ENCODE measurements at places on chromosomes 12 and 14. TPM values are rescaled to one million over a fixed set of nuclear protein-coding genes. Genes with fewer than 3 reads are reported as not detected.

The AVPR1A gene
- total RNA-seq = 8.7 TPM

The TAS2R31 gene
- total RNA-seq = 10.2 TPM

The PAPLN gene
- total RNA-seq = 33.5 TPM

The PRH2 gene
- not detected for total RNA-seq

The COCH gene
- total RNA-seq = 0.30 TPM

The PSEN1 gene
- 129 TPM for total RNA-seq

The MEG3 gene
- total RNA-seq = 43.3 TPM

The TRIM9 gene
- 2.4 TPM for total RNA-seq

The PLBD1 gene
- 11.5 TPM for total RNA-seq

The SLC25A47 gene
- total RNA-seq = not detected

The CAPS2 gene
- total RNA-seq = 30.9 TPM

DNA sequence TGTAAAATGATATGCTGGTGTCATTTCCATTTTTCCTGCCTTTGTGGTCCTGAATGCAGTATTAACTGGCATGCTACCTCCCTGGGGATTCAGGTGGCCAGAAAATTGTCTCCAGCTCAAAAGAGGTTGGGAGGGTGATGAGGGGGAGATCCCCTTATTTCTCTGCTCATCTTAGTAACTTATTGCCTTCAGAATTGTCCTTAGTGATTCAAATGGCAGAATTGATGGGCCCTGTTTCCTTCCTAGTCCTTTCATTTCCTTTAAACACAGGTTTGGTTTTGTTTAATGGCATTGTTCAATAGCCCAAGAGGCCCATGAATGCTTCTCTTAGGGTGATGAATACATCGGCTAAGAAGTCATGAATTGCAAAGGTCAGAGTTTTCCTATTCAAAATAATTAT, 207.0 kb downstream of the SLC41A2 start:
- DNase-seq = no peak

GRCh38 chr12:127677537-127678131, 589.3 kb upstream of the TMEM132C start:
- DNase-seq = peak; percentile 65

- DNase-seq = no peak
Observed at GRCh38 chr12:67358781-67359338, 89.7 kb downstream of the CAND1 start.

GRCh38 chr12:21500786-21501257, 613 bp downstream of the RECQL start:
- no peak for DNase-seq

DNA sequence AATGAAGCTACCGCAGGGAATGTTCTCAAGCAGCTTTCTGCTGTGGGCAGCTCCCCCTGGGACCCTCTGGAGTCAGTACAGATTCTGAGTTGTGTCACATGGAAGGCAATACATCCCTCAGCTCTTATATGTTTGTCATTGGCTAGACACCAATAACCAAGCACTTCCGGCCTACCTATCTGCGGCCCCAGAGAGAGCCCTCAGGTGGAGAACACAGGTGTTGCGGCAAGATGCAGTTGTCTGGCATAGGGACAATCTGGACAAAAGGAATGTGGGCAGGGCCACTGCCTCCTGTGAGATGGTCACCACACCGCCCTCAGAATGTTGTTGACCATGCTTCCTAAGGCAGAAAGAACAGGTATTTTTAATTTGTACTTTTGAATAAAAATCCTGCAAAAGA, 118.7 kb downstream of the BRMS1L start:
- DNase-seq = no peak

GRCh38 chr14:51357250-51357649, 117.2 kb downstream of the TMX1 start:
- no peak for DNase-seq

DNA sequence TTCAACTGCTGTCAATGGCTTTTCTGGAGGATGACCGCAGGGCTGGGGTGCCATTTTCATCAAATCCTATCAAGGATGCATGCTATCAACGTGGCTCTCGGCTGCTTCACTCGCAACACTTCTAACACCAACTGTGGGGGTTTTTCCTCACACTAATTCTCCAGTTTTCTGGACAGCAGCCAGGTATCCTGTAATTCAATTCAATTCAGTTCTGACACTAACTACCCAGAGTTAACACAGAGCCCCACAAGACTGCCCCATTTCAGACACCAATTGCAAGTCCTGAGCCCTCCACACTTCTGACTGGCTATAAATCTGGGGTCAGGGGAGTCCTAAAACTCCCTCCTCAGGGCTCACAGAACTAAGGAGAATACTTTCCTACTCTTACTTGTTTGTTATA, 55.3 kb upstream of the TMCC3 start:
- no peak for DNase-seq

GRCh38 chr14:24042746-24043145, 9.1 kb upstream of the CARMIL3 start:
- no peak for DNase-seq

GRCh38 chr12:118237052-118237665, 101.2 kb downstream of the PEBP1 start:
- DNase-seq = no peak

DNA sequence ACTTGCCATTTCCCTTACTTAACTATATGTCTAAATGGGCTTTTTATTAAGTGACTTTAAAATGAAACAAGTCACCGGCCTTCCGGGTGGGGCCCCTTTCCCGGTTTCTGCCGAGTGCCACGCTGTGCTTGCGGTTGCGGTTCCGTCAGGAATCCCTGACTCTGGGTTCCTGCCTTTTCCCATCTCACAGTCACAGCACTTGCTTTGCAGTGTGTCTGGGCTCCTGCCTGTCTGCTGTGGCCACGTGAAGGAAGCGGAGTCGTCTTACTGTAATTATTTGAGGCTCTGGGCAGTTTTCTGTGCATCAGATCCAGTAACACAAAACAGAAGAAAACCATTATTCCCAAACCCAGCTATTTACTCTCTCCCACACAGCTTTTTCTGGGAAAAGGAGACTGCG, 44.0 kb upstream of the FRMD6 start:
- DNase-seq = no peak

GRCh38 chr14:64303471-64303917, 9.3 kb upstream of the ESR2 start:
- no peak for DNase-seq

DNA sequence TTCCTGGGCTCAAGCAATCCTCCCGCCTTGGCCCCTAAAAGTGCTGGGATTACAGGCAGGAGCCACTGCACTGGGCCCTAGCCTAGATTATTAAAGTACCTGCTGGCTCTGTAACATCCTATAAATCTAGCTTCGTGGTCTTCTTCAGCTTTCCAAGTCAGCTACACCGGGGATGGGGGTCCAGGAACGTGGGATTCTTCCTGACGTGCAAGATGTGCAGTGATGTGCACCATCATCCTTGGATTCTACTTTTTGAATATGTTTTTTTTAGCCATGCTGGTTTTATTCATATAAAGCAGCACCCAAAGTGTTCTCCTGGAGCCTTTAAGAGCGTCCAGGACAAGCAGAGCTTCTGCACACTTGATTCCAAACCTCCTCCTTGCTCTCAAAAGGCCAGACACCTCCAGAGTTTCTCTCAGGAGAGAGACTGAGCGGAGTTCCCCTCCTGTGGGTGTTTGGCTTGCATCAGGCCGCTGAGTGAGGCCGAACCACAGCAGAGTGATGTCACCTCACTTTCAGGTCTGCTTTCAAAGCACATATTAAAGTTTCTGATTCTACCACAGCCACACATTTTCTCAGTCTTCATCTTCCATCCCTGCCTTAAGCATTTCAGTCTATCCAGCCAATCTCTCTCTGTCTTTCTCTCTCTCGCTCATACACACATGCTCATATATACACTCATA, 33.4 kb downstream of the VCPKMT start:
- DNase-seq = peak; percentile 38

DNA sequence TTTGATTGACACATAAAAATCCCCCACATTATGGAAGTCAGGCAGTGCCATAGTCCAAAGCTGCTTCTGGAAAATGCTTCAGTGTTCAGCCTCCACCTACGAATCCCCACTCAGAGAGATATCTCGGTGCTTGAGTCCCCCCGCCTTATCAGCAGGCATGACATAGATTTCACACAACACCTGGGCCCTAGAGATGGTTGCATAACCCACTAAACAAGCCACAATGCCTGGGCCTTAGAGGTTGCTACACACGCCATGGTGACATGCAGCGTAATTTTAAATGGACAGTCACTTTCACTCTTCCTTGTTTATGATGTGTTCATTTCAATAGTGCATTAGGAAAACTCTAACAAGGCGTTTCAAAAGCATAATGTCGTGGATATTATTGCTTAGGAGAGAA, 38.0 kb downstream of the CCDC60 start:
- no peak for DNase-seq

DNA sequence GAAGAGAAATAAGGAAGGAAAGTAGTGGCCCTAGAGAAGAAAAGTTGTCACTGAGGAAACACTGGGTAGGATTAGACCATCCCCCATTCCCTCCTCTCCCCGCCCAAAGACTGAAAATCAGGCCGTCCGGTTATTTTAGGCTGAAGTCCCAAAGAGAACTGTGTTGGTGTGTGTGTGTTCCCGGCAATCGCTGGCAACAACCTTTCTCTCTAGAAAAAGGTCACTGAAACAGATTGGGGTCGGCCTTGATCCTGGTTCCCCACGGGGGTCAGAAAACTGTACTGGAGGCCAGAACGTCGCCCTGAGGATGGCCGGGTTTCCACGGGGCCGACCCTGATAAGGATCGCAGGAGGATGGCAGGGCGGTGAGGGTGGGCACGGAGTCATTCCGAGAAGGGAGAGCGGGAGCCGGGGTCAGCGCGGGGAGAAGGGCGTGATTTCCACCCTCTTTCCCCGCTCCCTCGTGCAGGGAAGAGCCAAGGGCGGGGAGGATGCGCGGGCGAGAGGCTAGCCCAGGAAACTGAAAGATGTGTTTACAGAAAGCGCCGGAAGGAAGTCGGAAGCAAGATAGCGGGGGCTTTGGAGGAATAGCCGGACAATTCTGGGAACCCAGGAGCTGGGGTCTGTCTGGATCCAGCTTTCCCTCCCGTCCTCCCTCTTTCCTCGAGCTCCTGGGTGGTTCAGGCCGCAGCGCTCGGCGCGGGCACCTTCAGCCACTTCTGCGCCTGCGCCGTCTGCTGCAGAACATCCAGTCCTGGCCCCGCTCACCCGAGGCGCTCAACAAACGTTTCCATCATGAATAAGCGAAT, 25.3 kb upstream of the SPTLC2 start:
- peak; percentile 75 for DNase-seq

GRCh38 chr14:88551980-88552431, 2.8 kb downstream of the PTPN21 start:
- DNase-seq = peak; percentile 27

GRCh38 chr14:55532645-55533344, 47.2 kb upstream of the KTN1 start:
- DNase-seq = no peak

DNA sequence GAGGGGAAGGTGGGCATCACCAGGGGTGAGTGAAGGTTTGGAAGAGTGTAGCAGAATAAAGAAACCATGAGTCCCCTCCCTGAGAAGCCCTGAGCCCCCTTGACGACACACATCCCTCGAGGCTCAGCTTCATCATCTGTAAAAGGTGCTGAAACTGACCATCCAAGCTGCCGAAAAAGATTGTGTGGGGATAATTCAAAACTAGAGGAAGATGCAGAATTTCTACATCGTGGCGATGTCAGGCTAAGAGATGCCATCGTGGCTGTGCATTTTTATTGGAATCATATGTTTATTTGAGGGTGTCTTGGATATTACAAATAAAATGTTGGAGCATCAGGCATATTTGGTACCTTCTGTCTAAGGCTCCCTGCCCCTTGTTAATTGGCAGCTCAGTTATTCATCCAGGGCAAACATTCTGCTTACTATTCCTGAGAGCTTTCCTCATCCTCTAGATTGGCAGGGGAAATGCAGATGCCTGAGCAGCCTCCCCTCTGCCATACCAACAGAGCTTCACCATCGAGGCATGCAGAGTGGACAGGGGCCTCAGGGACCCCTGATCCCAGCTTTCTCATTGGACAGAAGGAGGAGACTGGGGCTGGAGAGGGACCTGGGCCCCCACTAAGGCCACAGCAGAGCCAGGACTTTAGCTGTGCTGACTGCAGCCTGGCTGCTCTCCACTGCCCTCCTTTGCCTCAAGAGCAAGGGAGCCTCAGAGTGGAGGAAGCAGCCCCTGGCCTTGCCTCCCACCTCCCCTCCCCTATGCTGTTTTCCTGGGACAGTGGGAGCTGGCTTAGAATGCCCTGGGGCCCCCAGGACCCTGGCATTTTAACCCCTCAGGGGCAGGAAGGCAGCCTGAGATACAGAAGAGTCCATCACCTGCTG, 7.0 kb downstream of the SERPINA1 start:
- no peak for DNase-seq

GRCh38 chr12:111185889-111186227, 183.0 kb downstream of the PHETA1 start:
- no peak for DNase-seq

GRCh38 chr14:38710881-38711280, 392.2 kb downstream of the SEC23A start:
- DNase-seq = no peak

- DNase-seq = no peak
Observed at GRCh38 chr12:49543914-49544815, 5.3 kb downstream of the KCNH3 start.

DNA sequence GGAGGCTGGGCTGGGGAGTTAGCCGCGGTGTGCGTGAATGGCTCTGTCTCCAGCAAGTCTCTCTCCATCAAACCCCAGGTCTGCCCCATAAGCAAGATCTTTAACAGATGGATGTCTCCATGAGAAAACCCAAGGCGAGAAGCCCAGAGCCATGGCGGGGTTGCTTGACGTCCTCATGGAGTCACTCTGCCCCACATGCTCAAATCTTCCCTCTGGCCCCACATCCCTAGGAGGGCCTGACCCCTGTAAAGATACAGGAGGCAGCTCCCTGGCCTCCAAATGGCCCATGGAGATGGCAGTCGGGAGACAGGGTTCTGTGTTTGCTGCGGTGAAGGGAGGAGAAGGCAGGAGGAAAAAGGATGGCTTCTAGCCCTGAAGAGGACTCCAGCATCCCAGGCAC, 49.3 kb downstream of the C14orf132 start:
- DNase-seq = no peak

DNA sequence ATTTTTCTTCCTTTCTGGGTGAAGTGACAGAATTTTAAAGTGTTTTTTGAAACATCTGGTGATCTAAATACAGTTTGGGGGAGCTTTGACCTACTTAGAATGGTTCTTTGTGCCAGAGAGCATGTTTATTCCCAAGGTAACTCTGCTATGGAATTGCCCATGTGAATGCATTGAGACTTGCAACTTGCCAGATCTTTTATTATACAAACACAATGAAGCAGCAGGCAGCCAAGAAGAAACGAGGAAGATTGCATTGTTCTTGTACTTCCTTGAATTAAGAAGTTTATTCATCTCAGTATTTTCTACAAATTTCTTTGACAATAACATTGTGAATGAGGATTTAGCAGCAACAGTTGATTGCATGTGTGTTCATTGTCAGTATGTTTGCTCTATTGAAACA, 55.5 kb downstream of the FGD4 start:
- DNase-seq = no peak

GRCh38 chr12:65648461-65648860, 175.8 kb upstream of the HMGA2 start:
- no peak for DNase-seq

GRCh38 chr14:102893452-102893851, 29.0 kb upstream of the AMN start:
- peak; percentile 46 for DNase-seq

DNA sequence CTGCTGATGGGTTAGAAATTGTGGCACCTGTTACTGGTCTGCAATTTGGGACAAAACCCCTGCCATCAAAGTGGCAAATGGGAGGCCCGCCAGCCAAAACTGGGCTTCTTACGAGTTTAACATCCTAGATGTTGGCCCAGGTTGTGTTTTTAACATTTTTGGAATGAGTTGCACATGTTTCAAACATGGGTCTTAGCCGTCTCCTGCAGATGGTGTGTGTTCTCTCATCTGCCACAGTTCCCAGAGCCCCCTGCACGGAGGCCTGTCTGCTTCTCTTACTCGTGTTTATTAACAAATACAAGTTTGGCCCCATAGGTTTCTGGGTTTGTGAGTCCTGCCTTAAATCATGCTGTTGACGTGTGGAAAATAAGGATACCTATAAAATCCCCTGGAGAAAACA, 46.5 kb downstream of the CACNA2D4 start:
- no peak for DNase-seq

Data from uterus (tissue), 4 donors.